ENCODE measurements at places on chromosomes 5 and 9.

GRCh38 chr5:111434800-111435199, 77.5 kb downstream of the STARD4 start:
- DNase-seq, result no peak

GRCh38 chr5:58582019-58582802, 664 bp upstream of the RAB3C start:
- DNase-seq, result peak; percentile 47

GRCh38 chr5:84861306-84861705, 476.6 kb upstream of the EDIL3 start:
- DNase-seq, result no peak

- DNase-seq, result peak; percentile 16
Measured at GRCh38 chr5:24609706-24610105, 35.1 kb downstream of the CDH10 start.

- DNase-seq, result no peak
Measured at GRCh38 chr5:157106630-157107461, 2.0 kb downstream of the HAVCR2 start.

GRCh38 chr9:16210440-16210839, 657.6 kb downstream of the CCDC171 start:
- DNase-seq, result no peak

GRCh38 chr9:18451406-18451805, 22.5 kb upstream of the ADAMTSL1 start:
- DNase-seq, result no peak

GRCh38 chr5:103414604-103415003, 148.0 kb downstream of the NUDT12 start:
- DNase-seq, result no peak

- DNase-seq, result no peak
Measured at GRCh38 chr5:120358949-120359348, 105.2 kb upstream of the PRR16 start.

GRCh38 chr9:82127465-82127864, 138.9 kb downstream of the SPATA31D1 start:
- DNase-seq, result no peak

GRCh38 chr9:24614070-24614469, 68.4 kb upstream of the IZUMO3 start:
- DNase-seq, result no peak

DNA sequence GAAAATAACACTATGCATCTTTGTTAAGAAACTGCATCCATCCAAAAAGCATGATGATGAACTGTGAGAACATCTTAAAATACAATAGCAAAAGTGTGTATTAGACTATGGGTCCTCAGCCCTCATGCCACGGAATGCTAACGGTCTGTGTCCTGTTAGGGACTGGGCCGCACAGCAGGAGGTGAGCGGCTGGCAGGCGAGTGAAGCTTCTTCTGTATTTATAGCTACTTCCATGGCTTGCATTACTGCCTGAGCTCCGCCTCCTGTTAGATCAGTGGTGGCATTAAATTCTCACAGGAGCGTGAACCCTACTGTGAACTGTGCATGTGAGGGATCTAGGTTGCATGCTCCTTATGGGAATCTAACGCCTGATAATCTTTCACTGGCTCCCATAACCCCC, 129.8 kb downstream of the NXNL2 start:
- no peak for DNase-seq

DNA sequence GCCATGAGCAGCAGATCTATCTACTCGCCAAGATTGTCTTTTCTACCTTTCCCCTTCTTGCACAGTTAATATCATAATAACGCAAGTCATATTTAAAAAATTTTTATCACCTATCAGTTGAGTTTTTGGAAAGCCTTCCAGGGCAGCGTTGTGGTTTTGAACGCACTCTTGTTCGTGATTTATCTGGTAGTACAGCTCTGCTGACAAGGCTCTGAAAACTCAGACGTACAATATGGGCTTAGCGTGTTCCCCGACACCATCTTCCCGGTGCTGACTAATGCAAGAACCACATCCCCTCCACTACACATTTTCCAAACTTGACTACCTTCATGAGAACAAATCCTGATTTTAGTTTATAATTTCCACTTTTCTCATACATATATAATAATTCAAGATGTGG, 1.6 kb upstream of the NFIL3 start:
- no peak for DNase-seq

GRCh38 chr5:151719228-151720000, 32.7 kb upstream of the SPARC start:
- no peak for DNase-seq

DNA sequence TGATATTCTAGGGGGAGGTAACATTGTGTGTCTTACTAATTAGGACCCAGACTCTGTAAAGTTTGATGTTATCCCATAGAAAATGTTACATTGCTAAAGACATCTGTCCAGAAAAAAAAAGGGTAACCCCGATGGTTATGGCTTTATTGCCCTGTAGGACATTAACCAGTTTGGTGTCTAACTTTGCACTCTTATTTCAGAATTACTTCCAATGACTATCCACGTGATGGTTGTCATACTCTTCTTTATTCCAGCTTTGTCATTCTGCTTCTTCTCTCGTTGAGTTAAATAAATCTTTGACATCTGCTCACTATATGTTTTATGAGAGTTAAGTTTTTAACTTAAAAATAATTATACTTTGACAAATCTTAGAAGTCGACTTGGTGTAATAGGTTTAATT, 180.4 kb upstream of the ANKRD55 start:
- no peak for DNase-seq

- DNase-seq, result peak; percentile 63
Measured at GRCh38 chr9:25677301-25678146, 720 bp downstream of the TUSC1 start.

GRCh38 chr9:114693248-114693855, 11.4 kb upstream of the TEX48 start:
- DNase-seq, result no peak

- peak; percentile 27 for DNase-seq
Measured at GRCh38 chr5:77945874-77946273, 169.7 kb upstream of the TBCA start.

GRCh38 chr9:35226651-35227050, 64.8 kb downstream of the UNC13B start:
- no peak for DNase-seq

DNA sequence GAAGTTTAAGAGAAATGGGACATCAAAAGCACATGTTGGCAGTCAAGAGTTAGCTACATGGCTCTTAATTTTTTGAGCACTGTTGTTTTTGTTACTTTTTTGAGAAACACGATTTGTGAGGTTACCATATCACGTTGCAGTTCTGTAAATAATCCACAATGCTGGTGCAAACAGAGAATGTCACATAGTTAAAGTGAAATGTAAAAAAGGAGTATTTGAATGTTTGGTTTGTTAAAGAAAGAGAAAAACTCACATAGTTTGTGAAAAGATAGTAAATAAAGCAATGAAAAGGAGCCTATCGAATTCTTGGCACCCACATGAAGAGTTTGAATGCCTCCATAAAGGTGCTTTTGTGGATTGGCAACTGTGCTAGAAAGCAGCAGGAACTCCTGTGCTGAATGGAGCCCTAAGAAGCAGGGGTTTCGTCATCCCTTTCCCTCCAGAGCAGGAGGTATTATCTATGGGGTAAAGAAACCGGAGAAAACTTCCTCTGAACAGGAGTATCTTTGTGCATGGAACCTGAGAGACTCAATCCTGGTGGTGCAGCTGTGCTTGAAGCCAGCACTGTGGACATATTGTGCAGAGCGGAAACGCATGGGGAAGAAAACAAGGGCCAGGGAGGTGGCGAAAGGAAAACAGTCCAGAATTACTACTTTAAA, 148.5 kb upstream of the OTULINL start:
- no peak for DNase-seq

DNA sequence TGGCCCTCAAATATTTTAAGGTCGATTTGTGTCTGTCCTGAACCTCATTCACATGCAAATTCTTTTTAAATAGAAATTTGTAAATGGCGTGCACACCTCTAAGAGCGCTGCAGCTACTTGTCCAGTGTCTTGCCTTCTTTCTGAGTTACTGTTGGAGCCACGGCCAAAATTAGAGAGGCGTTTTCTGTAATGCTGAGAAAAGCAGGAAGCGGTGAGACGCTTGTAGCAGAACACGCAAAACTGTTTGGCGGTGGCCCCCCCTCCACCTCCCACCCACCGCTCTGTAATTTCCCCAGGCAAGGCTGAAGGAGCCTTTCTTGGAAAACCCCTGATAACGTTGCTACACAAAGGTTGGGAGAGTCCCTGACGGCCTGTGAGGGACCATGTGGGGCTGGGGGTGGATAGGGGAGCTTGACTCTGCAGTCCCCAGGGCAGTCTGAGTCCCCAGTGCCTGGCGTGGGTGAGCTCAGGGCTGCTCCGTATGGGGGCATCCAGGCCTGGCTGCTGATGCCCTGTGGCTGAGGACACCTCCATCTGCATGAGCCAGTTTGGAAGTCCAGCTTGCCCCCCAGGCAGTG, 96.5 kb downstream of the GADD45G start:
- no peak for DNase-seq

DNA sequence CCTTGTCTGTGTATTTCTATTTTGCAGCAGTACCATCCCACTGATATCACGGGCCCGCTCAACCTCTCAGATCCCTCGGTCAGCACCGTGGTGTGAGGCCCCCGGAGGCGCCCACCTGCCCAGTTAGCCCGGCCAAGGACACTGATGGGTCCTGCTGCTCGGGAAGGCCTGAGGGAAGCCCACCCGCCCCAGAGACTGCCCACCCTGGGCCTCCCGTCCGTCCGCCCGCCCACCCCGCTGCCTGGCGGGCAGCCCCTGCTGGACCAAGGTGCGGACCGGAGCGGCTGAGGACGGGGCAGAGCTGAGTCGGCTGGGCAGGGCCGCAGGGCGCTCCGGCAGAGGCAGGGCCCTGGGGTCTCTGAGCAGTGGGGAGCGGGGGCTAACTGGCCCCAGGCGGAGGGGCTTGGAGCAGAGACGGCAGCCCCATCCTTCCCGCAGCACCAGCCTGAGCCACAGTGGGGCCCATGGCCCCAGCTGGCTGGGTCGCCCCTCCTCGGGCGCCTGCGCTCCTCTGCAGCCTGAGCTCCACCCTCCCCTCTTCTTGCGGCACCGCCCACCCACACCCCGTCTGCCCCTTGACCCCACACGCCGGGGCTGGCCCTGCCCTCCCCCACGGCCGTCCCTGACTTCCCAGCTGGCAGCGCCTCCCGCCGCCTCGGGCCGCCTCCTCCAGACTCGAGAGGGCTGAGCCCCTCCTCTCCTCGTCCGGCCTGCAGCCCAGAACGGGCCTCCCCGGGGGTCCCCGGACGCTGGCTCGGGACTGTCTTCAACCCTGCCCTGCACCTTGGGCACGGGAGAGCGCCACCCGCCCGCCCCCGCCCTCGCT, 1.9 kb downstream of the LRRC26 start:
- peak; percentile 50 for DNase-seq

GRCh38 chr9:78573205-78573604, 276.3 kb downstream of the PSAT1 start:
- DNase-seq, result no peak

GRCh38 chr5:149022200-149022599, 40.7 kb downstream of the SH3TC2 start:
- DNase-seq, result no peak

Data from anterior cingulate cortex (tissue), 58 donors.